ENCODE measurements at places on chromosomes 6 and 20.

- no peak for DNase-seq
These were observed 7.2 kb downstream of the PNLDC1 start for GRCh38 chr6:159807150-159807858.

GRCh38 chr6:294656-295565, 2.6 kb downstream of the DUSP22 start:
- DNase-seq, result no peak

DNA sequence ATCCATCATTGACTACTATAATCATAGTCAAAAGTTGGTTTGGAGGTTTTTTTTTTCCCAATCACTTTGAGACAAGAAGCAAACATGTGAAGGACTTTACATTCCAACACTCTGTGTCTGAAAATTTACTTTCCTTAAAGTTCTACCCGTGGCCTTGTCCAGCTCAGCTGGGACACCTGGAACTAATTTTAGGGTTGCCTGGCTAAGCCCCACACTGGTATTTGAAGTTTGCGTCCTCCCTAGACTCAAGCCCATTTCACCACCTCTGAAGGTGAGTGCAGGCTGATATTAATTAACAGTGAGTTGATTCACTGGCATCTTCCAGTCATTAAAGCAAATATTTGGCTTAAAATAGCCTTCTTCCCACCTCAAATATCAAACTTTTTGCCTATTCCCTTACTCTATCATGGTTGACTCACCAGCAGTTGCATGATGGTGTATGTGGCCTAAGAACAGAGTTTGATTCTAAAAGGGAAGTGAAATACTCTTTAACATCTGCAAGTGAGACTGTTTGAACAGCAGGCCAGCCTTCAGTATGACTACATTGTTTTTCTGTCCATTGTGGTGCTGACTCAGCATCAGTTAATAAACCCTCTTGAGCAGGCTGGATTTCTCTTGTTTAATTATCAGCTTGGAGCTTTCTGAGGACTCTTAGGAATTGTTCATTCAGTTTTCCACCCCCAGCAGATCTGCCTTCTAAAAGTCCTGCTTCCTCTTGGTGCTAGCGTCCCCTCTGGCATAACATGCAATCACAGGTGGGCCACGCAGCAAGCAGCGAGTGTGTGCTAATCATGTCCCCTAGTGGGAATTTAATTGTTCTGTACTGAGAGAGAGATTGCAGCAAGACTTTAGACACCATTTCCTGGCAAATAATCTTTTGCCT, 1.8 kb upstream of the PRDM1 start:
- DNase-seq, result no peak

GRCh38 chr6:11341867-11342266, 109.4 kb upstream of the NEDD9 start:
- no peak for DNase-seq

DNA sequence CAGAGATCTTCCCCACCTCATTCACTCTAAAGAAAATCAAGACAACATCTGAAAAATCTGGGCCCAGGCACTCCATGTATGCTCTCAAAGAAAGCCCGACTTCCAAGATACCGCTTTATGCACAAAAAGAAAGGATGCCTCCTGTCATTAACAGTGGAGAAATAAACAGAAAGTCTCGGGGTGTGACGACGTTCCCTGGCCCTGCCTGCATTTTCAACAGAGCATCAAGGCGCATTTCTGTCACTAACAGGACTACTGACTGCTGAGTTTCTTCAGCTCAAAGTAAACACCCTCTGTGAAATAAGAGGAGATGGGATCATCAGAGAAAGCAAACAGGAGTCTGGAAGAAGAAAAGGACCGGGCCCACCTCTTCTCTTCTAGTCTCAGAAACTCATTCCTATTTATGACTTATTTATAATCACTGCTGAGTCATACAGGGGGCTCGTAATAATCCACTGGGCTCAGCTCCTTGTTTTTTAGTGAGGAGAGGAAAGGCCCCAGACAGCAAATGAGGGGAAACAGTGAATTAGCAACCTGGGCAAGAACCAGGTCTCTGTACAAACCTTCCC, 99.7 kb downstream of the ZMYND8 start:
- DNase-seq, result no peak

DNA sequence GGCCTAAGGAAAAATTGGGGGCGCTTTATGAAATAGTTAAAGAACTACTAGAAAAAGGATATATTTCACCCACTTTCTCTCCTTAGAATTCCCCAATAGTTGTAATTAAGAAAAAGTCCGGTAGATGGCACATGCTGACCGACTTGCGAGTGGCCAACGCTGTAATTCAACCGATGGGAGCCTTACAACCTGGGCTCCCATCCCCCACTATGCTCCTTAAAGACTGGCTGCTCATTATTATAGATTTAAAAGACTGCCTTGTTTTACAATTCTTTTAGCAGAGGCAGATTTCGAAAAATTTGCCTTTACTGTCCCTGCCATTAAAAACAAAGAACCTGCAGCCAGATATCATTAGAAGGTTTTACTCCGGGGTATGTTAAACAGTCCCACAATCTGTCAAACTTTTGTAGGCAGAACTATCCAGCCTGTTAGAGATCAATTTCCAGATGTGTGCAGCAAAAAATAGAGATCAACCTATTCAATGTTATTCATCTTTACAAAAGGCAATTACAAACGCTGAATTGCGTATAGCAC, 58.5 kb upstream of the PRSS16 start:
- DNase-seq, result peak; percentile 43

- no peak for DNase-seq
These were observed 172.7 kb upstream of the TENT5A start for GRCh38 chr6:81925201-81925600.

DNA sequence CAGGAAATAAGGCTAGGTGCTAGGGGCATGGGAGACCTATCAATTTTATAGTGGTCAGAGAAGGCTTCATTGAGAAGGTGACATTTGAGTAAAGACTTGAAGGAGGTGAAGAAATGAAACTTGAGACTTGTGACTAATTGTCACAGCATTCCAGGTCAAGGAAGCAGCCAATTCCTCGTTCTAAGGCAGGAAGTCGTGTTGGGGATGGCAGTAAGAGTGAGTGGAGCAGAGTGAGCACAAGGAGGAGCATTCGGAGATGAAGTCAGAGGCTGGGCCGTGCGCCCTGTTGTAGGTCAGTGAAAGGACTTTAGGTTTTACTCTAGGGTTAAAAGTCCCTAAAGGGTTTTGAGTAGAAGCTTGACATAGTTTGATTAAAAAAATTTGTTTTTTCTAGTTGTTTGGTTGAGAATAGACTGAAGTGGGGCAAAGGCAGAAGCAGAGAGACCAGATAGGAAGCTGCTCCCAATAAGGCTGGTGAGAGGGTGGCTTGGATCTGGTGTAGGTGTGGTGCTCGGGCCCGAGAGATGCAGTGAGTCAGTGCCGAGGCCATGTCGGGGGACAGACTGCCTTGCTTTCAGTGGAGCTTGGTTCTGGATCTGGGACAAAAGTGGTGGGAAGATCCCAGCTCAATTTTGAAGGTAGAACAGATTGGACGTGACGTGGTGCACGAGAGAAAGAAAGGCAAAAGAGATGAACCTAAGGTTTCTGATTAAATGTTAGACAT, 2.6 kb upstream of the RSPH3 start:
- DNase-seq, result no peak

DNA sequence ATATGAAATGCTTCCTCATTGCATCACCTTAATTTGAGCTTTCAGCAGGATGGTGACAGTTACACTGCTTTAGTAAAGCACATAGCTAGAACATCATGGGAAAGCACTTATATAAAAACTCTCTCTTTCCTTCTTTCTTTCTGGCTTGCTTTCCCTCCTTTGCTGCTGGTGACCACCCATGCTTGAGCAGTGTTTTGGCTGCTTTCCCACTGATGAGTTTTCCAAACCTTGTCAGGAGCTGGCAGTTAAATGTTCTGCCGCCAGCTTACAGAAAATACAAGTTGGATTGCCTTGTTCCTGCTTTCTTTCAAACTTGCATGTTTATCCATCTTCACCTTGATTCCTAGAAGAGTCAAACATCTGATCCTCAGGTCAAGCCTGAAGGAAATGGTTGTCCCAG, 323.9 kb downstream of the FOXA2 start:
- DNase-seq, result no peak

- no peak for DNase-seq
These were observed 86.6 kb downstream of the SLC16A10 start for GRCh38 chr6:111173946-111174345.

DNA sequence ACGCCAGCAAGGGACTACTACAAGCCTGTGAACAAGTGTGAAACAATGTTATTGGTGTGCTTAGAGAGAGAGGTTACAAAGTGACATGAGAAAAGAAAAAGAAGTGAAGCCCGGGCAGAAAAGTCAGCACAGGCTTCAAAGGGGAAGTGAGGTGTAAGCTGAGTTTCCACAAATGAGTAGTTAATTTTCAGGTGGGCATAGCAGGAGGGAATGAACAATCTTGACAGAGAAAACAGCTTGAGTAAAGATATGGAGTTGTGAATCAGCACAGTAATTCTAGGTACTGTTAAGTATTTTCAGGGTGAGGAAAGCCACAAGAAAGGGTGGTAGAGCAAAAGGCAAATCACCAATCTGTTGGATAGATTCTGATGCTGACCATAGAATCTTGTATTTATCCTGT, 4.3 kb downstream of the KCNQ5 start:
- no peak for DNase-seq

- DNase-seq, result no peak
These were observed 38.9 kb downstream of the SMAP1 start for GRCh38 chr6:70706491-70707123.

DNA sequence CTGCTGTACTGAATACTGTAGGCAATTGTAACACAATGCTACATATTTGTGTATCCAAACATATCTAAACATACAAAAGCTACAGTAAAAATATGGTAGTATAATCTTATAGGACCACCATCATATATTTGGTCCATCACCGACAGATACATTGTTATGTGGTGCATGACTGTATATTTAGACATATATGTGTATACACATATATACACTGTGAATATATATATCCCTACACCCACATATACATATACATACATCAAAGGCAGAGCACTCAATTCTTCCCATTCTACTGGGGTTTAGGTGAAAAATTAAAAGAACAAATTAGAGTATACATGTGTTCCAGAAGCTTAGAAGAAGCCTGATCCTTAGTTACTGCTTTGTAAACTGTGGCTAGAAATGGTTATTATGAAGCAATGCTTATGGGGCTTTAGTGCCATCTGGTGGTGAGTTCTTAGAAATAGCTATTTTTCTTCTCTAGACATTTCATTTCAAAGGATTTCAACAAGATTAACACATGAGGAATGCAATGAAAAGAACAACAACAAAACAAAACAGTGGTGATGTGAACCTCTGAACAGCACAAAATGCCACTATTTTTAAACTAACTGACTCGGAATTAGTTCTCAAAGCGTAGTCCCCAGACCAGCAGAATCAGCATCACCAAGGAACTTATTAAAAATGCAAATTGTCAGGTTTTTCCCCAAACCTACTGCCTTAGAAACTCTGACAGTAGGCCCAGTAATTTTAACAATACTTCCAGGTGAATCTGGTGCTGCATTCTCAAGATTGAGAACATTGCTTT, 38.0 kb downstream of the PKHD1 start:
- no peak for DNase-seq

- DNase-seq, result no peak
These were observed 11.4 kb upstream of the LOC128125822 start for GRCh38 chr6:63560801-63561287.

GRCh38 chr6:13480631-13481501, 6.5 kb downstream of the GFOD1 start:
- no peak for DNase-seq

DNA sequence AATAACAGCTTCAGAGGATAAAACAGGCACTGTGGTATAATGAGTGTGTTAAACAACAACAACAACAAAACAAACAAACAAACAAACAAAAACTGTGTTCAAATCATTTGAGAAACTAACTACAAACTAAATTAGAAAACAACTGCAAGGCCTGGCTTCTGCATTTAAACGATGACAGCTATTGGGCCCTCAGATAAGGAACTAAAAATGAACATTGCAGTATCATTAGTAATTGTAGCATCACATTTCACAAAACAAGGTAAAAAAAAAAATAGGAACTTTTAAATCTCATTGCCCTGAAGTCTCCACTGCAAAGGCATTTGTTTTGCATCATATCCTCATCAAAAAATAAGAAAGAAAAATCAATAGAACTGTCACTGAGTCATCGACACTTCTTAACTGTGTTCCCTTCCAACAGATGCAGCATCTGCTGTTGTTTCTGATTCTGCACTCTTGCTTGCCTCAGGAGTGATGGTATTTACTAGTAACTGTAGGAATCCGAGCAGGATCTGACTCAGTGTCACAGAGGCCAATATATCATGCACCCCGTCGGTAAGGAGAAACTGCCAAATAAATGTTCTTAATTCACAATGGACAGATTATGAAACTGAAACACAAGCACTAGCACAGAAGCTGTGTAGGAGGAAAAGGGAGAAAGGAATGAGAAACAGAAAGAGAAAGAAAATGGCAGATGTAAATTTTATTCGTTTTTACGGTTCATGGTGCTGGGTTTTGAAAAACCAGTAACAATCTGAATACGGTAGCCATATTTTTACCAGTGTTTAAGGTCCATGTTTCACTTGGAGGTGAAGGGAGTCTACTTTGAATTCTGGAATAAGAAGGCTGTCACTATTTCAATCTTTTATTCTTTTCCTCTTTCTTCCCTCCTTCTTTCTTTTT, 365.7 kb upstream of the EPHA7 start:
- no peak for DNase-seq

GRCh38 chr20:47071646-47072185, 177.1 kb downstream of the EYA2 start:
- DNase-seq, result no peak

DNA sequence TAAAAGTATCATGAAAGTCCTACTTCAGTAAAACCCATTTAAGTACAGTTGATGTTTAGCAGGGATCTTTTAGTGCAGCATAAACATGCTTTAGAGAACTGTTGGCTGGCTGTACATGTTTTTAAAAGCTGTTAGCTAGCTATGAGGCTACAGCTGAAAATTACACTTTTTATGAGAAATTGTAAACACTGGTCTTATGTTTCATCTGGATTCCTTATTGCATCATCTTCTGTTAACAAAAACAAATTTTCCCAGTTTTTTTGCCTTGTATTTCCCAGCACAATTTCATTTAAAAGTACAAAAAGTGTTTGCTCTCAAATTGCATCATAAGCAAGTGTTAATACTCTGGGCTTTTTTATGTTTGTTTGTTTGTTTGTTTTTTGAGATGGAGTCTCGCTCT, 18.3 kb upstream of the HLA-E start:
- DNase-seq, result no peak

DNA sequence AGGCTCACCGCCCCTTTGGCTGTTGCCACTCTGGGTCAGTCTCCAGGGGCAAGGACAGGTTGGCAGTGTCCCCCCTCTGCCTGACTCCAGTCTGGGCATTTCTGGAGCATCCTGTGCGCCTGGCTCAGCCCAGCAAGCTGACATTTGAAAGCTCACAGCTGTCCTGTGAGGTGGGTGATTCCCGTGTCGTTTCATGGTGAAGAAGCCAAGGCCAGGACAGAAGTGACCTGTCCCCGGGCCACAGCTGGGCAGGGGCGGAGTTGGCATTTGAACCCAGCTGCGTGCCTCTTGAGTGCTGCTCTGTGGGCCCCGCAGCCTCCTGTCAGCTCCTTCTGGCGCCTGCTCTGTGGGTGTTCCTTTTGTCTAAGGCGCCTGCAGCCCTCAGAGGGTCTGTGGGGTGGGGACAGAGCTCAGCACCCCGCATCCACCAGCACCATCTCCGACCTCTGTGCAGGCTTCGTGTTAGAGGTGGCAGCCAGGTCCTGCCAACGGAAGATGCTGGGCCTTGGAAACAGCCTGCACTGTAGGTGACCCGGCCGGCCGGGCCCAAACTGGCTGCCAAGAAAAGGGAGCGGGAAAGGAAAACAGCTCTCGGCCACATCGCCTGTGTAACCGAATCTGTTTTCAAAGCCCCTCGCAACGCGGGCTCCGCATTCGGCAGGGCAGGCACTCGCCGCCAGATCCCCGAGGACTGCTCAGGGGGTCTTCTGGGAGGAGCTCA, 5.8 kb upstream of the GATA5 start:
- DNase-seq, result no peak

All from stimulated activated naive CD4-positive, alpha-beta T cell treated with Interleukin-2 at 50 U/mL for 16 hours (primary cell).